CD8-positive, alpha-beta memory T cell (primary cell): ENCODE measurements at places on chromosomes 11 and 22. TPM values are rescaled to one million over a fixed set of nuclear protein-coding genes. Genes with fewer than 3 reads are reported as not detected.

The LMO2 gene
- 0.13 TPM for total RNA-seq

The CD3E gene
- total RNA-seq, result 534 TPM

The CCDC15 gene
- 3.7 TPM for total RNA-seq

The INS gene
- total RNA-seq, result not detected

The LDHAL6A gene
- total RNA-seq, result not detected

The CCDC157 gene
- 2.7 TPM for total RNA-seq

The CHRM1 gene
- not detected for total RNA-seq

The FTH1 gene
- total RNA-seq, result 506 TPM

The KCNA4 gene
- total RNA-seq, result not detected

DNA sequence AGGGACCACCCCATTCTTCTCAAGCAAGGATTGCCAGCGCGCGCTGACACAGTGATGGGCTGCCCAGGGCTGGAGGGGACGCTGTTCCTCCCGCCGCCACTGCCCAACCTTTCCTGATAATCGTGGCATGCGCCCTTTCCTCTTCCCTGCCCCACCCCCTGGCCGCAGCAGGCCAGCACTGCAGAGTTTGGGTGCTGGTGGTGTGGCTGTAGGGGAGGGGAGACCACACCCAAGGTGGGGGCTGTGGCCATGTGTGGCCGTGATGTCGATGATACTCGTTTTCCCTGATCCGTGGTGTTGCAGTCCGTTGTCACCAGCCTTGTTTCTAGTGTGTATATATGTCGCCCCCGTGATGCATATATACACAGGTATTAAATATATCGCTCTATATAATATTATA lies 22.8 kb upstream of the TEF start:
- no peak overlapping the region for H3K27ac ChIP-seq
- H3K36me3 ChIP-seq, result peaks cover 15% of the 10 kb centered on the region
- no peak for DNase-seq
- H3K4me3 ChIP-seq, result no peak overlapping the region
- no peaks in the 10 kb centered on the region for H3K27me3 ChIP-seq
- no peaks in the 10 kb centered on the region for H3K4me1 ChIP-seq

DNA sequence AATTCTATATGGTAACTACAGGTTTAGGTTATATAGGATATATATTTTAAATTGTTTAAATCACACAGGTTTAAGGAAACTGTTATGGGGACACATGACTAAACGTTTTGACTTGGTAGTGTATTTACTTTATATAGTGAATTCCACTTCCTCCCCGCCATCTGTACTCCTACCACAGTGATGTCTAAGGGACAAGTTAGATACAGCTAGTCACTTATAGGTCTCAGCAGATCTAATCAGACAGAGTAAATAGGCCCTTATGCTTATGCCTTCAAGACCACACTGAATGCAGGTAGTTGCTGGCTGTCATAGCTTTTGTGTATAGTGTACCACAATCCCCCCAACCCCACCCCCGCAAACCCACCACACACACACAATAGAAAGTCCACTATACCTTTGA lies 8.2 kb downstream of the SESN3 start:
- H3K4me3 ChIP-seq, result no peak overlapping the region
- no peaks in the 10 kb centered on the region for H3K27me3 ChIP-seq
- no peak for DNase-seq
- peaks cover 8% of the 10 kb centered on the region for H3K4me1 ChIP-seq
- no peaks in the 10 kb centered on the region for H3K36me3 ChIP-seq

DNA sequence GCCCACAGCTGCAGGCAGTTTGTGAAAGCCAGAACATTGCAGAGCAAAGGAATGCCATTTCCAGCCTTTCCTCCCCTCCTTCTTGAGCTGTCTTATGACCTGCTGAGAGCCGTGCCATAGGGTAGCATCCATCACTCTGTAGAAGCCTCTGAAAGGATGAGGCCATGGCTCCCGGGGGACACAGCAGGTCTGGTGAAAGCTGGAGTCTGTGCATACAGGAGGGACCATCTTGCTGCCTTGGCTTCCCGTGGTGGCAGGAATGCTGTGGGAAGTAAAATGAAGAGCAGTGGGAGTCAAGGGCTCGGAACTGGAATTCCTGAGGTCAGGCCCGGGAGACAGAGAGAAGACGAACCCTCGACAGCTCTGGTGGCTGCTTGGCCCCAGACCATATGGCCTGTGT lies 30.9 kb downstream of the ANO1 start:
- DNase-seq, result no peak
- no peak overlapping the region for H3K4me3 ChIP-seq
- no peaks in the 10 kb centered on the region for H3K36me3 ChIP-seq
- H3K4me1 ChIP-seq, result no peaks in the 10 kb centered on the region
- no peaks in the 10 kb centered on the region for H3K27me3 ChIP-seq

DNA sequence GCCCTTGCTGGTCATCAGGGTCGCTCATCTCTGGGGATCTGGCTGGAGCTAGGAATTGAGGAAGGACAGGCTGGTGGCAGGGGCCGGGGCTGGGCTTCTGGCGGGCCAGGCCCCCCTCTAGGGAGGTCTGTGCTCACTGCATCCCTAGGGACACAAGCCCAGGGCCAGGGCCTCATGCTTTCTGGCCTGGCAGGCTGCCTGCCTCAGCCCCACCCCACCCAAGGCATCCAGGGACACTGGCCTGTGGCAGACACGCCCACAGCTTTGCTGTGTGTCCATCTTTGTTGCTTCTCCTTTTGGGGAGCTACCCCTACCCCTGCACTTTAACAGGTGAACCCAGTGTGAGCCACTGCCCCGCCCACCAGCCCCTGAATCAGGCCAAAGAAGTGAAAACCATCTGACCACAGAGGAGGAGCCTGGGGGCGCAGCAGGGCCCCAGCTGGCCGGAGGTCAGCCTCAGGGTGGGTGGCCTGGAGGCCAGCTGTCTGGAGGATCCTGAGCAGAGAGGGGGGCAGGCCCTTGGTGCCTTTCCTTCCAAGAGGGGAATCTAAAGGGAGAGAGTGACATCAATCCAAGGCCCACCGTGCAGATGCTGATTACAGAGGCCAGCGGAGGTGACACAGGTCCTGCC lies 26.8 kb upstream of the CELSR1 start:
- H3K4me3 ChIP-seq, result no peak overlapping the region
- H3K36me3 ChIP-seq, result no peaks in the 10 kb centered on the region
- H3K4me1 ChIP-seq, result no peaks in the 10 kb centered on the region
- no peaks in the 10 kb centered on the region for H3K27me3 ChIP-seq
- DNase-seq, result no peak

GRCh38 chr11:39345834-39346442 lies 2113.5 kb downstream of the LRRC4C start:
- no peak for DNase-seq
- no peaks in the 10 kb centered on the region for H3K36me3 ChIP-seq
- H3K27me3 ChIP-seq, result no peaks in the 10 kb centered on the region
- no peak overlapping the region for H3K4me3 ChIP-seq

- no peak for DNase-seq
- H3K4me1 ChIP-seq, result no peaks in the 10 kb centered on the region
- H3K27ac ChIP-seq, result no peak overlapping the region
- no peak overlapping the region for H3K4me3 ChIP-seq
- no peaks in the 10 kb centered on the region for H3K36me3 ChIP-seq
Observed at GRCh38 chr11:64134963-64135362, 30.9 kb downstream of the MACROD1 start.

GRCh38 chr22:37674951-37675929 lies at the start of gene LGALS1:
Gene LGALS1, plus strand, starts transcription at chr22:37675636. Its CDS starts 67 bp downstream, at chr22:37675703.
- DNase-seq, result peak; percentile 51
- H3K36me3 ChIP-seq, result no peaks in the 10 kb centered on the region
- peak within 1 kb of the TSS; percentile 68 for H3K4me3 ChIP-seq
- peaks cover 44% of the 10 kb centered on the region for H3K4me1 ChIP-seq
- no peaks in the 10 kb centered on the region for H3K27me3 ChIP-seq

- DNase-seq, result no peak
- H3K36me3 ChIP-seq, result no peaks in the 10 kb centered on the region
- no peak overlapping the region for H3K4me3 ChIP-seq
- H3K27me3 ChIP-seq, result no peaks in the 10 kb centered on the region
- no peak overlapping the region for H3K27ac ChIP-seq
Observed at GRCh38 chr22:23106906-23107367, 34.9 kb downstream of the RSPH14 start.

DNA sequence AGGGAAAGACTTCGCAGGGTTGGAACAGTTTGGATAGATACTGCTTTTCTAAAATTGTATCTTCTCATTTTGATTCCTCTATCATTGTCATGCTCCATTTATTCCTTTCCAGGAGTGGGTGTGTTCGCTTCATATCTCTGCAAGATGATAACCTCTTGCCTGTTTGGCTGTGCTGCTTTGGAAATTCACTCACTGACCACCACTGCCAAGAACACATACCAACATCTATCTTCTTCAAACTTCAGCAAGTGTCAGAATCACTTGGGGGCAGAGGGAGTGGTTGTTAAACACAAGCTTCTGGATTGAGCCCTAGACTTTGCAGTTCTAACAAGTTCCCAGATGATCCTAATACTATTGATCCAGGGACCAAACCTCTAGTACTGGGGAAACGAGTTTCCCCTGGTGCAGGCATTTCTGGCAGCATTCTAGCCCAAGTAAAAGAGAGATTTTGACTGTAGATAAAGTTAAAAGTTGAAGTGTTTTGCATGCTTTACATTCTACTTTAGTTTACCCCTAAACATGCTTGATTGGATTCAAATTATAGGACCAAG lies 11.5 kb upstream of the DKK3 start:
- H3K27ac ChIP-seq, result no peak overlapping the region
- no peak for DNase-seq
- no peaks in the 10 kb centered on the region for H3K36me3 ChIP-seq
- no peaks in the 10 kb centered on the region for H3K4me1 ChIP-seq
- no peaks in the 10 kb centered on the region for H3K27me3 ChIP-seq
